Activated CD4-positive, alpha-beta T cell treated with anti-CD3 and anti-CD28 coated beads, Interleukin-10, Interleukin-2, amounts not matched to agents 100 ng/mL and 50 ng/mL, durations not matched to agents 16 hours and 8 hours (primary cell): ENCODE measurements at places on chromosomes 12 and 14.

- no peak for DNase-seq
Measured at GRCh38 chr12:19423166-19423930, 15.9 kb upstream of the AEBP2 start.

- DNase-seq = no peak
Measured at GRCh38 chr12:42807766-42808165, 218.2 kb upstream of the PRICKLE1 start.

DNA sequence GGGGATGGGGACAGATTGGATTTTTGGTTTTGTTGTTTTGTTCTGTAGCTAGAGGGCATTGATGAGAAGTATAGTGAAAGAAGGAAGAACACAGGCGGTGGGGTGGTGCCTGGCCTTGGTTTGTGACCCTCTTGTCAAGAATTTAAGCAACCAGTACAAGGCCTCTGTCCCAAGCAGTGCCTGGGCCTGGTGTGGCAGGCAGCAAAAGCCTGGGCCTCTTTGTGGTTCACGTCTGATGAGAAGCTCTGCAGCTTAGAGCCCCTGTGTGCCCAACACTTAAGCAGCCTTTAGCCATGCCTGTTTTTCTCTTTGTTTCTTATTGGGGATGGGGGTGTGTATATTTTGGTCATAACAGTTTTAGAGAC, 98.0 kb downstream of the PPP2R5C start:
- DNase-seq = no peak

DNA sequence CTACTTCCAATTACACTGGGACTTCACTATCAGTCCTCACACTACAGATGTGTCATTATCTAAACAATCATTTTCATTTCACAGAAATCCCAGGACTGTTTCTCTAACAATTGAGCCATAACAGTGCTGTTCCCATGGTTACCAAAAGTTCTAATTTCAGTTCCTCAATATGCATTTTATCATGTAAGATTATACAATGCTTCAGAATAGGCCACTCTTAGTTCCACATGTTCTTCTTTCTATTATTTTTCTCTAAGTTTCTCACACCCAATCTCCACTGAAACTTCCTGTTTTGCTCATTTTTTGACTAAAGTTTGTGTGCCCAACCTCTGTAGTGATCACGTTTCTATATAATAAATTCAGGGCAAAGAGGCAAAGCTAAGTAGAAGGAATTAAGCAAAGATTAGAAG, 185.8 kb downstream of the DUSP6 start:
- DNase-seq = peak; percentile 34

DNA sequence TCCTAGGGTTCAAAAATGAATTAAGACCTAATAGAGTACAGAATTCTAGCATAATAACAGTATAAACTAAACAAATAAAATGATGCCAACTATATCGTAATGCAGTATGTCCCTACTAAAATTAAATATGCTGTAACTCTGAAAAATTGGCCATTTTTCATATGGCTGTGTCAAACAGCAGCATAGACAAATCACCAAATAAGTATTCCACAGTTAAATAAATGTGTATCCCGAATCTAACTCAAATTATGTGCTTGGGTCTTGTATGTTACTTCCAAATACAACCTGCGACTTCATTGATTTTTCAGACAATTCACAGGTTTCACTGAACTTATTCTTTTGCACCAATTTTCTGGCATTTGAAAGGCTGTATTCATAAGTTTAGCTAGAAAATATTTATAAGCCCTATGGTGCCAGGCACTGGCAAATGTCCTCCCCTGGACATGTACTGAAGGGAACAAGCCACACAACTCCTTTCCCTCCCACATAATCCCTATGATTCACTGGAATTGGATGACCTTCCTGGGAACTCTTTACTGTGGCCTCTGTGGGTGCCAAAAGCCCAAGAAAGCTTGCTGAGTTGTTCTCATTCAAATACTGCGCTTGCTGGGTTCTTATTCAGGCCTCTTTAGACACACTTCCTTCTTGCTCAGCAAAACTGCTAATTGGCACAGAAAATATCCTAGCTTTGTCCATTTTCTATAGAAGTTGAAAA, 108.8 kb downstream of the KITLG start:
- no peak for DNase-seq

DNA sequence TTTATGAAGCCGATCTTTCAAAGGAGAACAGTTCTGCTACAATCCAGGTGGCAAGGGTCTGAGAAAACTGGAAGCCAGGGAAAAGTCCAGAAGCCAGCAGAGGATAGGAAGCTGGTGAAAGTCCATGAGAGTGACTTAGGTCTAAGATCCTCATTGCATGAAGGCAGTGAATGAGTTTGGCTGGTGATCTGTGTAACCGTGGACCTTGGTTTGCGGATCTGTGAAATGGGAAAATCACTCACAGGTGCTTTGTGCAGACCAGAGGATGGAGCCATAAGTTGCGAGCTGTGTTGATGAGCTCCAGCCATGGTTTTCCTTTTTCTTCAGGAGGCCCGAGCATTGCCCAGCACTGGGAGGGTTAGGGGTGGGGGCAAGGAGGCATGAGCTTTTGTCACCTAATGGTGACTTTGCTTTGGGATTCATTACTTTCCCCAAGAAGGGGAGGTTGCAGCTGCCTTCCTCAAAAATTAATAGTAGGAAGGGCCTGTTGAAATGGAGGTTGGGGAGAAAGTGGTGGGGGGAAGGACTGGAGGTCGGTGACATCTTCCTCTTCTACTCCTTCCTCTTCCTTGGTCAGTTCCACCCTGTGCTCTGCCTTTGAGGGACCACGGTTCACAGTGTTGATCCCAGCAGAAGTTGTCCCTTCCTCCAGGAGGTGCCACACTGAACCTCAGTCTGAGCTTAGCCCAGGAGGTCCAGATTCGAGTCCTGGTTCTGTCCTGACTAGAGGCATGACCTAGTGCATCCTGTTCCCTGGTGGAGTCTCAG, 20.3 kb upstream of the SERPINA6 start:
- DNase-seq = no peak

DNA sequence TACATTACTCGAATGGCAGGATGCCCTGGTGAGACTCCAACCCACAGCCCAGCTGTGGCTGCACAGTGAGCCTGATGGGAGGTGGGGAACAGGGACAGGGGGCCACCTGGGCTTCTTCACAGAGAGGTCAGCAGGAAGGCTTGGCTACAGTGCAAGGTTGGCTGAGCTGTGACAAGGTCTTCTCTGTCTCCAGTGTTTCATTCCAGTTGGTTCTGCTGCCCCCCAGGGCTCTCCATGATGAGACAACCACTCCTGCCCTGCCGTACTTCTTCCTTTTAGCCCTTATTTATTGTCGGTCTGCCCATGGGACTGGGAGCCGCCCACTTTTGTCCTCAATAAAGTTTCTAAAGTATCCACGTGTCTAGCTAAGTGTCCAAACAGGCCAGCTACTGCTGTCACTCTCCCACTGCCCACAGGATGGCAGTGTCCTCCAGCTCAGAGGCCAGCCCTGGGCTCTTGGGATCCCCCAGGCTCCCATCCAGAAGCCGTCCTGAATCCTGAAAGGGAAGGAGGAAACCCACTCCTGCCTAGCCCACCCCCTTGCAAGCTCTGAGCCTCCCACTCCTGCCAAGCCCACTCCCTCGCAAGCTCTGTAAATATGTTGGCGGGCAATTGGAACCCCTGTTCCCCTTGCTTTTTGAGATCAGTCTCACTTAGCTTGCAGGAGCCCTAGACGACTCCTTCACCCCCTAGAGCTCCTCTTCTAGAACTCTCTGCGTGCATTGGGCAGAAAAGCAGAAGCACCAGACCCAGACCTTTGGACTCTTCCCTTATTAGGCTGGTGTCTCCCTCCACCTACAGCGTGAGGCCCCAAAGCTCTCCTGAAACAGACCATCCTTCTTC, 5.4 kb downstream of the C1QL4 start:
- no peak for DNase-seq

DNA sequence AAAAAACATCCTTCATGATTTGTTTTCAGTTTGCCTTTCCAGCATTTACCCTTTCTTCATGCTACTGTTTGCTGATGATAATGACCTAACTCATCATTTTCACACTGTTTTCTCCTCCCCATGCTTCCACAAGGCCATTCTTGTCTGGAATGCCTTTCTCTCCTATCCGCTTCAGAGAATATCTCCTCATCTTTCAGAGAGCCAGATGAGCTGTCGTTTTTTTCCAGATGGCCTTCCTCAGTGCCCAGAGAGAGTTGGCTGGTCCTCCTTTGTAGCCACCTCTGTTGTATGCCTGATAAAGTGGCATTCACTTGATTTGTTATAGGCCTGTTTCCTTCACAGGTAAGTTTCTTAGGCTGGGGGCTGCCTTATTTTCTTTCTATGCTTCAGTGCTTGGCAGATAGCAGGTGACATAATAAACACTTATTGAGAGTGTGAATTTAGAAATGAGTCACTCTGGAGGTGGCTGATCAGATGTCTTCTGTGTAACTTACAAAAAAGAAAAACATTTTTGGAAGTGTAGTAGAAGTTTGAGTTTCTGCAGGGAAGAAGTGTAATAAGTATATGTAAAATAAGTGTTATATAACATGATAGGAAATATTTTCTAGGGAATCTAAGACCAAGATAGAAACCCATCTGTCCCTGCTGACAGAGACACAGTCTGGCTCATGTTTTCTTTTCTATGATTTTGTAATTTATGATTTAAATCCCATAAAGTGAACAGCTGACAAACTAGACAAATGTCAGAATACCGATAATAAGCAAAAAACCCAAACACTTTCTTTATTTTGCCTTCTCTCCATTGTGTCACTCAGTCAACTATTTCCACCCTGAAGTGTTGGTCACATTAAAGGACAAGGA, 174.5 kb downstream of the DACT1 start:
- peak; percentile 30 for DNase-seq

GRCh38 chr12:67929384-67929772, 59.9 kb upstream of the IFNG-AS1 start:
- no peak for DNase-seq

- DNase-seq = no peak
Measured at GRCh38 chr12:115035535-115036107, 351.6 kb upstream of the TBX3 start.

- DNase-seq = peak; percentile 83
Measured at GRCh38 chr12:108629824-108630476, 3.7 kb downstream of the SELPLG start.

DNA sequence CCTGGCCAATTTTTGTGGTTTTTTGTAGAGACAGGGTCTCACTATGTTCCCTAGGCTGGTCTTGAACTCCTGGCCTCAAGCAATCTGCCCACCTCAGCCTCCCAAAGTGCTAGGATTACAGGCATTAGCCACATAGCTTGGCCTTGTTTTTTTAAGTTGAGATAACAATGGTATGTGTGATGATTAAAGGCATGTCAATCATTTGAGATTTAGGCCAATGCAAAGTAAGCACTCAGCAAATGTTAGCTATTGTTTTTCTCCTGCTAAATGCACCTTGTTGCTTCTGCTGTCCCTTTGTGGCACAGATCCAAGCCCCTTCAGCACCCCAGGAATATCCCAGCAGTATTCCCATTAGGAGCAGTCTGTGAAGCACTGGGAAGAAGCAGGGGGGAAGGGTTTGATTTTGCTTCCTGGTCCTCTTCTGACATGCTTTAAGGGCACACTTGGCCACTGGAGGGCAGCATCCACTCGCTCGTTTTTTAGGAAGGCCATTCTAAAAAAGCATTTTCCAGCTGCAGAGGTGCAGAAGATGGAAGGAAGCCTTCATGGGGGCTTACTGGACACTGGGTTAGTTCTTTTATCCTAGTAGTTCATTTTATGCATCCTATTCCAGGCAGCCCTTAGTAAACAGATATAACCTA, 70.2 kb upstream of the ZFP36L1 start:
- DNase-seq = peak; percentile 63

DNA sequence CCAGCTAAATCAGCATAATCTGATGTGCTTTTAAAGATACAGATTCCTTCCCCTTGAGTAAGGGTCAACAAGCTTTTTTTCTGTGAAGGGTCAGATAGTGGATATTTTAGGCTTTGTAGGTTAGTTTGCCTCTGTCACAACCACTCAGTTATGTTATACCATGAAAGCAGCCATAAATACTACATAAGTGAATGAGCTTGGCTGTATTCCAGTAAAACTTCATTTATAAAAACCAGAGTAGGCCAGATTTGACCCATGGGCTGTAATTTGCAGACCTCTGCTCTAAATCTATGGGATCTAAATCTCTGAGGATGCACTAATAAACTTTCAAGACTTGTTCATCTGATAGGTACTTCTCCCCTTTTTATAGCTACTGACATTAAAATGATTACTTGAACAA, 47.7 kb downstream of the LEMD3 start:
- no peak for DNase-seq

GRCh38 chr12:46124848-46125619, 134.7 kb upstream of the SCAF11 start:
- DNase-seq = peak; percentile 73

DNA sequence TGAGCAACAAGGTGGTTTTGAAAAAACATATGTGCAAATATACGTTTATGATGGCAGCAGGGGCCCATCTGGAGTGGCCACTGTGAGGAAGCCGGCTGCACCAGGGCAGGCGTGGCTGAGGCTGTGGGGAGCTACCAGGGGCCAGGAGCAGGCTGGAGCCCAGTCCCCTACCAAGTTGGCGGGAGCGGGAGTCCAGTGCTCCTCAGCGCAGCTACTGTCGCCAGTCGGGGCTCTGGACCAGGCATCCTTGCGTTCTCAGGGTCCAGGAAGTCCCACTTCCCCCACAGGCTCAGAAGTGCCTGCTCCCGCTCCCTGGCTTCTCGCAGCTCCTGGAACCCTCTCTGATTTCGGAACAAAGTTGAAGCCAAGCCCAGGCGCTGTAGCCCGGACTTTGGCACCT, 1377.5 kb upstream of the FLRT2 start:
- DNase-seq = no peak

- no peak for DNase-seq
Measured at GRCh38 chr12:98294051-98294805, 221.2 kb upstream of the TMPO start.

DNA sequence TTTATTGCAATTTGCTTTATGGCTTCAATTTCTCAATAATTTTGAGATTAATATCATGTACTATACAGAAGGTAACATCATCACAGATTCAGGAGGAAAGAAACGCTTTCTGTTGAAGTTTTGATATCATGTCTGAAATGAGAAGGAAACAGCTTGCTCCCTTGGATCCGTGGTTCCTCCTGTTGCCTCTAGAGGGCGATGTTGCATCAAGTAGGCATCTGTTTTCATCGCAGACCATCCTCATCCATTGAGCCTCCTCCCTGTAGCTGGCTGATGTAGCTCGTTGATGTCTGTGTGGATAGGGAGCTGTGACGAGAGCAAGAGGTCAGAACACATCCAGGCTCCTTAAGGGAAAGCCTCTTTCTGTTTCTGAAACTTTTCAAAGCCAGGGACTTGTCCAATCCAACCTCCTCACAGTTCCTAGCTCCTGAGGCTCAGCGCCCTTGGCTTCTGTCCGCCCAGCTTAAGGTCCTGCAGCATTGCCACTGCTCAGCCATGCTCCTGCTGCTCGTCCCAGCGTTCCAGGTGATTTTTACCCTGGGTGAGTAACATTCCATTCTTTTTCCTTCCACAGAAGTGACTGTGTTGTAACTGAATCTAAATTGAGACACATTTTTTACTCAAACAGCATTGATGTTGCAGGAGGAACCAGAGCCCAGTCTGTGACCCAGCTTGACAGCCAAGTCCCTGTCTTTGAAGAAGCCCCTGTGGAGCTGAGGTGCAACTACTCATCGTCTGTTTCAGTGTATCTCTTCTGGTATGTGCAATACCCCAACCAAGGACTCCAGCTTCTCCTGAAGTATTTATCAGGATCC, 304.8 kb upstream of the OR4E1 start:
- peak; percentile 75 for DNase-seq
